Osteocyte (in vitro differentiated cells): ENCODE measurements at places on chromosomes 11 and 22.

- H3K27me3 ChIP-seq, result peaks cover 1% of the 10 kb centered on the region
- H3K27ac ChIP-seq, result no peak overlapping the region
- H3K4me1 ChIP-seq, result no peaks in the 10 kb centered on the region
- H3K36me3 ChIP-seq, result no peaks in the 10 kb centered on the region
These were observed 237.3 kb upstream of the NCAM1 start for GRCh38 chr11:112723676-112724495.

GRCh38 chr11:134019500-134019899 is 49.4 kb upstream of the JAM3 start:
- DNase-seq, result no peak
- H3K36me3 ChIP-seq, result no peaks in the 10 kb centered on the region
- no peak overlapping the region for H3K4me3 ChIP-seq
- peaks cover 34% of the 10 kb centered on the region for H3K27me3 ChIP-seq
- peaks cover 3% of the 10 kb centered on the region for H3K4me1 ChIP-seq
- H3K27ac ChIP-seq, result no peak overlapping the region

DNA sequence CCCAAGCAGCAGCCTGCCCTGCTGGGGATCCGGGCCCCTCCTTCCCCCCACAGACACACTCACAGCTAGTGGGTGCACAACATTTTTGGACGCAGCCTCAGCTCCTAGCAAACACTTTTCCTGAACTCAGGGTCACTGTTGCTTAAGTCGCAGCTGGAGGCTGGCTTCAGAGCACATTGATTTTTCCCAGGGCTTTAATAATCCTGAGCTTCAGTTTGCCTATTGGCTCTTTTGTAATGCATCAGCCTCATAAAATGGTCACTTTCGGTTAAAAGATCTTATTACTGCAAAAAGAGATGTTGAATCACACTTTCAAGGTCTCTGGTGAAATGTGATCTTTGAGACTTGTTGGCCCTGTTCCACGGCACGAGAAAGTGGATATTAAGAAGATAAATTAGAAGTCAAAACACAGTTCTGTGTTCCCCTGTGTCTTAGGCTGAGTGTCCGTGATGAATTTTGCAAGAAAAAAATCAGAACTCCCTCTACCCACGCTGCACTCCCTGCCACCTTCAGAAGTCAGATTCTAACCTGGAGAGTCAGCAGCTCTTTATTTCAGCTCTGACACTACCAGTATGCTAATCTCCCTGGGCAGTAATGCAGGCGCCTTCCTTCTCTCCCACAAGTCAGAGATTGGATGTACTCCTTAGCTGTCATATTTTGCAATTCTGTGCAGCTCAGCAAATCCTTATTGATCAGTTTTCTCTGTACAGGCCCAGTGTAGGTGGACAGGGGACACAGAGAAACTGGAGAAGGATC is 158.2 kb upstream of the E2F8 start:
- no peak for DNase-seq
- H3K27ac ChIP-seq, result no peak overlapping the region
- H3K4me1 ChIP-seq, result no peaks in the 10 kb centered on the region
- peaks cover 3% of the 10 kb centered on the region for H3K27me3 ChIP-seq
- H3K36me3 ChIP-seq, result no peaks in the 10 kb centered on the region

- no peak overlapping the region for H3K4me3 ChIP-seq
- H3K4me1 ChIP-seq, result peaks cover 4% of the 10 kb centered on the region
- H3K36me3 ChIP-seq, result no peaks in the 10 kb centered on the region
- no peak overlapping the region for H3K27ac ChIP-seq
- H3K27me3 ChIP-seq, result peaks cover 24% of the 10 kb centered on the region
These were observed 43.2 kb downstream of the NEU3 start for GRCh38 chr11:75031771-75032549.

GRCh38 chr11:25349537-25349936 is 852.7 kb downstream of the LUZP2 start:
- H3K27me3 ChIP-seq, result no peaks in the 10 kb centered on the region
- no peak overlapping the region for H3K4me3 ChIP-seq
- H3K36me3 ChIP-seq, result no peaks in the 10 kb centered on the region
- no peak overlapping the region for H3K27ac ChIP-seq

DNA sequence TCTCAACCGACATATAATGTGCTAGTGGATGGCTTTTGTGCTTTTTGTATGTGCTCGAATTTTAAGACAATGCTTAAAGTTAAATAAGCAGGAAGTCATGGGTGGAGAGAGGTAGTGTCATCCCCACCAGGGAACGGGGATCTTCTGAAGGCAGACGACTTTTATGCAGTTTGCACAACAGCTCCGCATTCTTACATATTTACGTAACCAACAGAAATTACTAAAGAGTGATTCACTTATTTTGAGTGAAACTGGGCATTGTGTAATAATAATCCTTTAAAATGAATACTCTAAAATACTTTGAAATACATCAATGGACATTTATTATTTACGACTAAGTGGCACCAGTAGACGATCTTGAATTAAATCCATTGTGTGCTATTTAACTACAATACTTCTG is 305.1 kb downstream of the CNTN5 start:
- no peaks in the 10 kb centered on the region for H3K36me3 ChIP-seq
- no peaks in the 10 kb centered on the region for H3K4me1 ChIP-seq
- no peak for DNase-seq
- no peak overlapping the region for H3K4me3 ChIP-seq
- H3K27me3 ChIP-seq, result peaks cover 6% of the 10 kb centered on the region

- DNase-seq, result no peak
- peaks cover 2% of the 10 kb centered on the region for H3K4me1 ChIP-seq
- H3K27me3 ChIP-seq, result no peaks in the 10 kb centered on the region
- H3K36me3 ChIP-seq, result no peaks in the 10 kb centered on the region
- no peak within 1 kb of the TSS for H3K4me3 ChIP-seq
These were observed at the start of gene APOA1 for GRCh38 chr11:116837231-116838091. APOA1 (minus strand) TSS chr11:116837622; CDS start chr11:116837387, 235 bp downstream.

GRCh38 chr11:5348551-5349194 is 2.6 kb upstream of the OR51B6 start:
- H3K27ac ChIP-seq, result no peak overlapping the region
- no peak for DNase-seq
- H3K4me1 ChIP-seq, result no peaks in the 10 kb centered on the region
- H3K27me3 ChIP-seq, result peaks cover 29% of the 10 kb centered on the region
- no peak overlapping the region for H3K4me3 ChIP-seq
- H3K36me3 ChIP-seq, result no peaks in the 10 kb centered on the region

GRCh38 chr22:46538814-46539160 is 1.4 kb upstream of the CELSR1 start:
- H3K4me3 ChIP-seq, result peak overlapping the region; percentile 79
- peak overlapping the region; percentile 73 for H3K27ac ChIP-seq
- peaks cover 26% of the 10 kb centered on the region for H3K4me1 ChIP-seq
- no peaks in the 10 kb centered on the region for H3K27me3 ChIP-seq

GRCh38 chr22:47001288-47001687 is 238.8 kb downstream of the TBC1D22A start:
- H3K36me3 ChIP-seq, result peaks cover 10% of the 10 kb centered on the region
- no peaks in the 10 kb centered on the region for H3K4me1 ChIP-seq
- no peak overlapping the region for H3K27ac ChIP-seq
- H3K27me3 ChIP-seq, result no peaks in the 10 kb centered on the region

DNA sequence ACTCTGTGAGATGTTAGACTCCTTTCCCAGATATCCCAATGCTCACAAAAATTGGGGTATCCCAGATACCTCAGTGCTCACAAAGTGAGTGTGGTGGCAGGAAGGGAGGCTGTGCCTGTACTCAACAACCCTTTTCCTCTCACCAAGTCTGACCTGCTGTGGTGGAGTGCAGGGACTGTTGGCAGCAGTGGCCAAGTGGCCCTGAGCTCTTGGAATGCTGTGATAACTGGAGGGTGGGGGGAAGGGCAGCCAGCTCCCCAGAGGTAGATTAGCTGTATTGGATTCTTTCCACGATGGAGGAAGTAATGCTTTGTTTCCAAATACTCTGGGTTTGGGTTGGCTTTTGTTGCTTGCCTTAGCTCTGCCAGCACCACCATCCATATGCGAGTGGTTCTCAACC is 46.0 kb upstream of the OR9Q1 start:
- H3K4me1 ChIP-seq, result no peaks in the 10 kb centered on the region
- H3K4me3 ChIP-seq, result no peak overlapping the region
- H3K27me3 ChIP-seq, result peaks cover 5% of the 10 kb centered on the region
- H3K27ac ChIP-seq, result no peak overlapping the region

- no peaks in the 10 kb centered on the region for H3K4me1 ChIP-seq
- H3K27me3 ChIP-seq, result peaks cover 4% of the 10 kb centered on the region
- no peak overlapping the region for H3K27ac ChIP-seq
- no peak for DNase-seq
- H3K4me3 ChIP-seq, result no peak overlapping the region
- H3K36me3 ChIP-seq, result no peaks in the 10 kb centered on the region
These were observed 23.7 kb upstream of the SLC35F2 start for GRCh38 chr11:107882095-107882820.

GRCh38 chr22:34501366-34501965 is 564.5 kb upstream of the ISX start:
- H3K4me1 ChIP-seq, result no peaks in the 10 kb centered on the region
- no peak overlapping the region for H3K4me3 ChIP-seq
- no peaks in the 10 kb centered on the region for H3K36me3 ChIP-seq
- no peak for DNase-seq
- H3K27me3 ChIP-seq, result no peaks in the 10 kb centered on the region

DNA sequence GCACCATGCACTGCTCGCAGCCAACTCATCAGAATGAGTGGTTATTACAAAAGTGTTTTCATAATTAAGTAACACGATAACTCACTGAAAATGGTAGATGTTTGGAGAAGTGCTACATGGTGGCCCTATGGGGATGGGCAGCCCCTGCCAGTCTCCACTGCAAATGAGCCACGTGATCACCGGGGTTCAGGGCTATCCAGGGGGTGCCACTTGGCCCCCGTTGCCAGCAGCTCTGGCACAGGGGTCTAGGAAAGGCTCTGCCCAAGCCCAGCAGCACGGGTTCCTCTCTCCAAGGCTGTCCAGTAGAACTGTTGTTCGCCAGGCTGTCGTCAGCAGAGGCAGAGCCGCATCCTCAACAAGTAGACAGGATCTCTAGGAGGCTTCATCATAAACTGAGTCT is 382.1 kb upstream of the B3GAT1 start:
- peaks cover 2% of the 10 kb centered on the region for H3K4me1 ChIP-seq
- H3K36me3 ChIP-seq, result no peaks in the 10 kb centered on the region
- no peak overlapping the region for H3K27ac ChIP-seq
- H3K27me3 ChIP-seq, result no peaks in the 10 kb centered on the region
- no peak overlapping the region for H3K4me3 ChIP-seq

DNA sequence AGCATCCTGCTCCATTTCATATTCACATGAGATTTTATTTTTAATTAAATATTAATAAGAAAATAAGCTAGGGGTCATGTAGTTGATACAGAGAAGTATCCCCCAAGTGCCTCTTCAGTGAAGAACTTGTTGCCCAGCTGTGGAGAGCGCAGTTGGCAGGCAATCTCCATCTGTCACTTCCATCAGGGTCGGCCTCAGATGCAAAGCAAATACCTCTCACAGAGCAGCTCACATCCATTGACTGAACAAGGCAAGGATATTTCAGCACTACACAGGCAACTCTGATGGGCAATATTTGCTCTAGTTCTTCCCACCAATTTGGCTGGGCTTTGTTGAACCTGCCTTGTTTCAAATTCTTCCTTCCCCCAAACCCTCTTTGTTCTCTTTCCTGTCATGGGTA is 129.4 kb downstream of the NOX4 start:
- no peak overlapping the region for H3K4me3 ChIP-seq
- H3K36me3 ChIP-seq, result peaks cover 7% of the 10 kb centered on the region
- H3K27me3 ChIP-seq, result no peaks in the 10 kb centered on the region
- no peak for DNase-seq
- peaks cover 11% of the 10 kb centered on the region for H3K4me1 ChIP-seq

- H3K36me3 ChIP-seq, result no peaks in the 10 kb centered on the region
- DNase-seq, result peak; percentile 81
- no peaks in the 10 kb centered on the region for H3K4me1 ChIP-seq
- H3K4me3 ChIP-seq, result no peak overlapping the region
- no peak overlapping the region for H3K27ac ChIP-seq
These were observed 14.2 kb downstream of the DTX4 start for GRCh38 chr11:59186130-59186594.

DNA sequence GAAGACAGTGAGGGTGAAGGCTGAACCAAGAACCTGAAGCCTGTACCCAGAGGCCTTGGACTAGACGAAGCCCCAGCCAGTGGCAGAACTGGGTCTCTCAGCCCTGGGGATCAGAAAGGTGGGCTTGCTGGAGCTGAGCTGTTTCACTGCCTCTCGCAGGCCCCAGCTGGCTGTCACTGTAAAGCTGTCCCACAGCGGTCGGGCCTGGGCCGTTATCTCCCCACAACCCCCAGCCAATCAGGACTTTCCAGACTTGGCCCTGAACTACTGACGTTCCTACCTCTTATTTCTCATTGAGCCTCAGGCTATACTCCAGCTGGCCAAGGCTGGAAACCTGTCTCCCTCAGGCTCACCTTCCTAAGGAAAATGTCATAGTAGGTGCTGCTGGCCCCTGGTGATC is 4.1 kb downstream of the PPP1CA start:
- H3K4me3 ChIP-seq, result no peak overlapping the region
- DNase-seq, result no peak
- no peaks in the 10 kb centered on the region for H3K27me3 ChIP-seq
- peaks cover 27% of the 10 kb centered on the region for H3K4me1 ChIP-seq

DNA sequence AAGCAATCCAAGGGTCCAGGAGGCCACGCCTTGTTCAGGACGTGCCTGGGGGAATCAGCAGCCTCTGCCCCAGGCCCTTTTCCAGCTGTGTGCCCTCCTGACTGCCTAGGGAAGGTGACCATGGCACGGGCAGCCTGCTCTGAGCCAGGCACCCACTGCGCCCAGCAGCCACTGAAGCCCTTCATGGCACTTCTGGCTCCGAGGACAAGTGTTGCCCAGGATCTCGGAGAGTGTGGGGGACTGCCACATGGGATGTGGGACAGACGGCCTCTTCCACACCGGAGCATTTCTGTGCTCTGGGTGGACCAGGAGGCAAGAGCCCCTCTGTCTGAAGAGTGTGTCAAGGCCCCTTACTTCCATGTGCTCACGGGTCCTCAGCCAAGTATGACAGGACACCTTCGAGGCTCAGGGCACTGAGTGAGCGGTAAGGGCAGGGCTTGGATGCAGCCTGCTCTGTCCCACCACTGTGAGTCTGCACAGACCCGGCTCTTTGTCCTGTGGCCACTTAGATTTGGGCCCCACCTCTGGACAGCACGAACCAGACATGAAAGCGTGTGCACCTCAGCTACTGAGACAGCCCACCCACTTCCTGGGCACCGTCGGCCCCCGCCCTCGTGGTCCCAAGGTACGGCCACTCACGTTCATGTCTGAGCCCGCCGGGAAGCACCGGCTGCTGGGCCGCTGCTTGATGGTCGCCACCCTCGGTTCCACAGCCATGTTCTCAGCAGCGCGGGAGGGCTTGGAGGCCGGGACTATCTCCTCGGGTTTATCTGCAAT is 93.6 kb downstream of the CTTN start:
- H3K4me3 ChIP-seq, result no peak overlapping the region
- no peak for DNase-seq
- H3K4me1 ChIP-seq, result no peaks in the 10 kb centered on the region
- H3K27ac ChIP-seq, result no peak overlapping the region

GRCh38 chr11:46249938-46250744 is 27.3 kb upstream of the CREB3L1 start:
- peaks cover 61% of the 10 kb centered on the region for H3K4me1 ChIP-seq
- no peak overlapping the region for H3K27ac ChIP-seq
- no peaks in the 10 kb centered on the region for H3K27me3 ChIP-seq
- no peaks in the 10 kb centered on the region for H3K36me3 ChIP-seq

DNA sequence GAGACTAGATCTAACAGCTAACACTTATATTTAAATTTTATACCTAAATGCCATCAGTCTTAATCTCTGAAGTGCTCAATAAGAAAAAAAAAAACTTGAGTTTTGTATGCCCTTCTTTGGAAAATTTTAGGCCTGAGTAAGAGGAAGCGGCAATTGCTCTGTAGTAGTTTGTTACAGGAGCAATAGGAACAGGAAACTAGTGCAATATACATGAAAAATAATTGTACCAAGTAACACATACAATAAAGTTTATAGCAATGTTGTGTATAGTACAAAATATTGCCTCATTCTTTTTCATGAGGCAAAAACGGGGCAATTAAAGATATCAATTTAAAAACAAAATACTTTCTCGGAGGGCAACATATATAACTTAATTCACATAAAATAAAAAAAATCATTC is 19.7 kb downstream of the OR5AK2 start:
- no peak overlapping the region for H3K4me3 ChIP-seq
- no peak for DNase-seq
- peaks cover 25% of the 10 kb centered on the region for H3K27me3 ChIP-seq
- no peaks in the 10 kb centered on the region for H3K4me1 ChIP-seq
